ENCODE measurements at places on chromosomes 3 and 15.

DNA sequence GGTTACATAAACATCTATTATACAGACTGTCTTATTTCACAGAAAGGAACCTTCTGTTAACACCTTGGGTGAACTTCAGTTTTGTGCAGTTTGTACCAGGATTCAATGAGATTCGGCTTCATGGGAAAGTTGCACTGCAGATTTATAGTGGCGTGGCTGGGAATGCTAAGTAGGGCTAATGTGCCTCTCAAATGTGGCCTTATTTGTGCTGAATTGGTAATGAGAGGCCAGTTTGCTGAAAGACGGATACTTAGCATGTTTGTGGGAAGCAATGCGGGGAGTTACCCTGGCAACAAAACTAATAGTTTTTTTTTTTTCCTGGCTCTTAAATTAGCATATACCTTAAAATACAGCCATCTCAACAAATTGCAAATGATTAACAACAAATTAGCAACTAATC, 28.6 kb upstream of the CEMIP start:
- DNase-seq, result no peak

DNA sequence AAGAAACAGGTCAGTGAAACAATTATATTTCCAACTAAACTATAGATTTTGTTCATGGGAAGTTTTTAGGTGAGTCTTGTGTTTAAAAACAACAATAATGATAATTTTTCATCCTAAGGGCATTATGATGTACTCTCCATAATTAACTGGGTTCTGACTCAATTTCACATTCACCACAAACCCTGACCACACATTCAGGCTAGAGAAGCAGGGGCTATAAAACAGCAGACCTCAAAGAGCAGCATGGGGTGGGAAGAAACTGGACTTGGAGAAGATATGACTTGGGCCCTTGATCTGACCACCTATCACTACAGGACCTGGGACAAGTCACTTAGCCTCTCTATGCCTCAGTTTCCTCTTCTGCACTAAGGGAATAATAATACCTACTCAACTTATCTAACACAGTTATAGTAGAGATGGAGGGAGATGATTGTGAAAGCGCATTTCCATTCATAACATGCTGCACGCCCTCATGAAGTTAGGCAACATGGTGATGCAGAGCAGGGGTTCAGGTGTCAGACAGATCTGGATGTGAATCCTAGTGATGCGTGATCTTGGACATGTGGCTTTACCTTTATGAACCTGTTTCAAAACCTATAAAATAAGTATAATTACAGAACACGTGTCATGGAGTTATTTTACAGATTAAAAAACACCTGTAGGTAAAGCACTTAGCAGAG, 63.0 kb upstream of the ACP3 start:
- no peak for DNase-seq

GRCh38 chr3:117059956-117060270, 350.3 kb downstream of the TUSC7 start:
- peak; percentile 37 for DNase-seq

GRCh38 chr3:143644370-143645089, 203.7 kb downstream of the SLC9A9 start:
- DNase-seq, result peak; percentile 84

DNA sequence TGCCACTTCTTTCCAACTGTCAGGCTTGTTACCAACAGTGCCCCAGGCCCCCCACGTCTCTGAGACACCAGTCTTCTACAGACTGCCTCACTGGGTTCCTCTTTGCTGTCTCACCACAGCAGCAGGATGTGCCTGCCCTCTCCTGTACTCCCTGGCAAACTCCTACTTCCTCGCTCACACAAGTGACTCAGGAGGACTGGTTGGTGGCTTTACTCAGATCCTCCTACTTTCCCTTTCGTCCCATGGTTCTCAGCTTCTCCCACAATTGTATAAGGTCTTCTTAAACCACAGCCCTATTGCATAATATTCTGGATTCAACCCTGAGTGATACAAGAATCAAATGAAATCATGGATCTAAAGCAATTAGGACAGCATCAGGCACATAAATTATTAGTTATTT, 246.6 kb upstream of the PROK2 start:
- DNase-seq, result no peak

GRCh38 chr3:196868297-196868661, 559 bp downstream of the SENP5 start:
- DNase-seq, result no peak

DNA sequence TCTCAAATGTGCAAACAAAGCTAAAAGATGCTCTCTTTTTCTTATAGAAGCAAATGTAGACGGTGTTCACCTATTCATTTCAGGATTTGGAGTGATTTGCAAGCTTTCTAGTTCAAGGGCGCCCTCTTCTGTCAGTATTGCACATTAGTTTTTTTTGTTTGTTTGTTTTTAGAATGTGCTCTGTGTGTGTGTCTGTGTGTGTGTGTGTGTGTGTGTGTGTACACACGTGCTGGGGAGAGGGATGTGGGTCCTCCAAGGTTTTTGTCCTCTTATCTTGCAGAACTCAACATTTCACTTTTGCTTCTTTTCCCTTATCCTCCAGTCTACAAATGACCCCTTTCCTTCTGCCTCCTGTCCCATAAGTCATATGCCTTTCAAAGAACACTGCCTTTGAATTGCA, 23.5 kb downstream of the DNAH1 start:
- peak; percentile 49 for DNase-seq

DNA sequence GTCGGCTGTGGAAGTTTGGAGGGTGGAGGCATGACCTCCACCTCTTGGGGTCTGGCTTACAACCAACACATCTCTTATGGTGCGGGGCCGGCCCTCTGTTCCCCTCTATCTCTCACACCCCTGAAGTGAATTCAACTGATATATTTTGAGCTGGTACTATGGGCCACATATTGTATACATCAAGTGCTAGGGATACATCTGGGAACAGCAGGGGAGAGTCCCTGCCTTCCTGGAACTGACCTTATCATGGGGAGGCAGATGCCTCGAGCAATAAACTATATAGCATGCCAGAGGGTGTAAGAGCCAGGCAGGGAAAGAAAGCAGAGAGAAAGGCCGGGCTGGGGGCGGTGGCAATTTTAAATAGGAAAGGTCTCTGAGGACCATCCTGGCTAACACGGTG, 60.4 kb upstream of the TRPM1 start:
- DNase-seq, result no peak

DNA sequence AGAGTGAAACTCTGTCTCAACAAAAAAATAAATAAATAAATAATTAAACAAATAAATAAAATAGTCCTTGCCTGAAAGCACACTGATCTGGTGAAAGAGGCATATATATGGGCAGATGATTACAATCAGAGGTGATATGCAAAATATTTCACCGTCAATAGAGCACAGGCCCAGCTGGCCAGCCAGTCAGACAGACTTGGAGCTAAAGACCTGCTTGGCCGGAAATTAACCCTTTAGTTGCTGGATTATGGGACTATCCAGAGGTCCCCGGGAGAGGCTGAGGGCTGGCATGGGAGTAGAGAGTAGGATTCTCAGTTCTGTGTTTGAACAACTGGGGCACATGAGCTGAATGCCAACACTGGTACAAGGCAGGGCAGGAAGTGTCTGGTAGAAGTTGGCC, 59.1 kb upstream of the CTNNB1 start:
- no peak for DNase-seq

DNA sequence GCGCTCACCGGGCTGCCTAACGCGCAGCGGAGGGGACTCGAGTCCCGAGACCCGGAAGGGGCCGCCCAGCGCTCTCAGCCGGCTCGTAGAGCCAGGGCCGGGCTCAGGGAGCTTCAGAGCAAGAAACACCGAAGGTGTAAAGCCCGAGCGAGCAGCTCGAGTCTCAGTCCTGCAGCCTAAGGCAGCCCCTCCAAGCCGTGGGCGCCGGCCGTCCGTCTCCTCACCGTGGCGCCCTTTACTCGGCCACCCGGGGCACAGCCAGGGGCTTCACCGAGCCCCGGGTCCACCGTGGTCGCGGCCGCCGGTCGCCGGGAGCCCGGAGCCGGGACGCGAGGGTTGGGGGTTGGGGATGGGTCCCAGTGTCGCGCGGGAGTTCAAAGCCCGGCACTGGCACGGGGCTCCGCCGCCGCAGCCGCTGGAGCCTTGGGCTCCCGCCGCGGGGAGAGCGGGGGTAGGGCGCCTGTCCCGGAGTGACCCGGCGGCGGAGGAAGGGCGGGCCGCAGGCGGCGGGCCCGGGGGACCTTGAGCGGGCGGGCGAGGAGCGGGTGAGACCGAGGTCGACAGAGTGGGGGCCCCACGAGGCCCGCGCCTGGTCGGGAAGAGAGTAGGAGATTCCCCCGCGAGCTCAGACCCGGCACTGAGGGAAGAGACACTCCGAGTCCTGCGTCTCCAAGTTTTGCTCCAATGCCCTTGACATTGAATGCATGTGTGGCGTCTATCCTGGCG, 26.9 kb upstream of the THRB start:
- DNase-seq, result peak; percentile 22

- no peak for DNase-seq
Observed at GRCh38 chr3:16056217-16056616, 118.3 kb upstream of the GALNT15 start.

GRCh38 chr3:132016061-132017041, 18.5 kb downstream of the CPNE4 start:
- no peak for DNase-seq

DNA sequence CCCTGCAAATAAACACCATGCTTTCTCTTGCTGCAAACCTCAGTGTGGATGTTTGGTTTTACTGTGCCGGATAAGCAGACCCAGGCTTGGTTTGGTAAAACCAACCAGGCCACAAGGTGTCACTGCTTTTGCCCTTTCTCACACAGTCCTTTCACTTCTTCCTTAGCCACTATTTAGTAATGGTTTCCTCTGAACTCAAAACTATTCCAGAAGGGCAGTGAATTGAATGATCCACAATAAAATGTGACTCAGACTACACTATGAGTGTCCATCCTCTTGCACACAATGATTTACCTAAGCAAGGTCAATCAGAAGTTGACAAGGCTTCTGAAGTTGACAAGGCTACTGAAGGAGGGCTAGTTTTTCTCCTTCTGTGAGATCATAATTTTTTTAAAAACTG, 552.4 kb upstream of the CCDC54 start:
- no peak for DNase-seq

DNA sequence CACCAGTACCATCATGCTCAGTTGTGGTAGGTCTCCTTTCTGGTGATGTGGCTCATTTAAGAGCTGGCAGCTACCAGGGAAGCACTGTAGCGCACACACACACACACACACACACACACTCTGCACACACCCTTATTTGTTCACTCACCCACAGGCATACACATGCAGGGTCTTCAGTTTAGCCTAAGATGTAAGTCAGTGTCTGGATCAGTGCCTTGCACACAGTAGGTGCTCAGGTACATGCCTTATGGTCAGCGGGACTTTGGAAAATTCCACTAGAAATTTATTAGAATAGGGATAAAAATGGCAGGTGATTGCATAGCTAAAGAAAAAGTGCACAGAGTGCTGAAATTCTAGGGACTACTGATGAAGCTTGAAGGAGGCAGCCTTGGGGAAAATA, 23.6 kb downstream of the XYLB start:
- DNase-seq, result no peak

DNA sequence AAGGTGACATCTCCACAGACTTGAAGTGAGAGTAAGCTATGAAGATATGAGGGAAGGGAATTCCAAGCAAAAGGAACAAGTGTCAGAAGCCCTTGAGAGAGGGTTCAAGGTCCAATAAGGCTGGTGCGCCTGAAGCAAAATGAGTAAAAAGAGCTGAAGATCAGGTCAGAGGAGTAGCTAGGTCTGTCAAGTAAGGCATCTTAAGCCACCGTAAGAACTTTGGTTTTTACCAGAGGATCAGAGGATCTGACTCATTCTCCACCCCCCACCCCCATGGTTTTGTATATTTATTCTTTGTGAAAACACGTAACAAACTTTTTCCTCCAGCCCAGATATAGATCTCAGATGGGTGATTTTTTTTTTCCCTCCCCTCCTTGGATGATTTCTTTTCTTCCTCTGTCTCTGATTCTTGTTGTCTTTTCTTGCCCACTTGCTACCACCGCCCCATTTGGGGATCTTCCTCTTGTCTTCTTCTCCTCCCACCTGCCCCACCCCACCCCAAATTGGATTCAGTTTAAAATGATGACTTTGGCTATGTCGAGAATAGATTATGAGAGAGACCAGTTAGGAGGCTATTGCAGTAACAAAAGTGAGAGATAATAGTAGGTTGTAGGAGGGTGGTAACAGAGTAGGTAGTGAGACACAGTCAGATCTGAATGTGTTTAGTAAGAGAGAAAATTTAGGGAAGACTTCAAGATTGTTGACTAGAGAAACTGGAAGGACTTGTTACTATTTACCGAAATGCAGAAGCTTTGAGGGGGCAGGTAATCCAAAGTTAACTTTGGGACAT, 6.1 kb downstream of the TRMT10C start:
- no peak for DNase-seq

GRCh38 chr15:45657764-45658545, 23.1 kb downstream of the SQOR start:
- DNase-seq, result no peak

GRCh38 chr3:34312684-34313083, 514.3 kb downstream of the PDCD6IP start:
- DNase-seq, result no peak

DNA sequence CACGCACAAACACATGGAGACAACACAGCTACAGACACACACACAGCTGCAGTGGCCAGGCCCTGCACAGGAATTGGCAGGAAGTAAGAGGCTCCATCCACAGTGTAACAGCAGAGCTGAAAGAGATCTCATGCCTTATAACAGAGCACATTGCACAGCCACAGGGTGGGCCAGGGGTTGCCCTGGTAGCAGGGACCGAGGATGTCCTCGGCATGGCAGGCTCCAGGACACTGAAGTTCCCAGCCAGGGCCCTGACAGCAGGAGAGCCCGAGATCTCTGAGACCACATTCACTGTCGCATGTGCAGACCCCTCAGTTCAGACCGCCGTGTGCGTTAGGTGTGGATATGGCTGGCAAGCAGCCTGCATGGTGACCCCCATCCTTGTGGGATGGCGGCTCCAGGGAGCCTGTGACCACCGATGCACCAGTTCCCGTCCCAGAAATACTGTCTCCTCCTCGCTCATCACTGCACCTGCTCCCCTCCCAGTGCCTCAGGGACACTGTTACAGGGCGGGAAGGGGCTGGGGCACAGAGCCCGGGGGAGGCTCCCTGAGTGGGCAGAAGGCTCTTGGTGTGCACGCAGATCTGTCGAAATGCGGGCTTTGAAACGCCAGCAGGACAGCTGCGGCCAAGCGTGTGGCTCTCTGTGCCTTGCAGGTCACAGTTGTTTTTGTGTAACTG, 1.5 kb upstream of the OCA2 start:
- no peak for DNase-seq

DNA sequence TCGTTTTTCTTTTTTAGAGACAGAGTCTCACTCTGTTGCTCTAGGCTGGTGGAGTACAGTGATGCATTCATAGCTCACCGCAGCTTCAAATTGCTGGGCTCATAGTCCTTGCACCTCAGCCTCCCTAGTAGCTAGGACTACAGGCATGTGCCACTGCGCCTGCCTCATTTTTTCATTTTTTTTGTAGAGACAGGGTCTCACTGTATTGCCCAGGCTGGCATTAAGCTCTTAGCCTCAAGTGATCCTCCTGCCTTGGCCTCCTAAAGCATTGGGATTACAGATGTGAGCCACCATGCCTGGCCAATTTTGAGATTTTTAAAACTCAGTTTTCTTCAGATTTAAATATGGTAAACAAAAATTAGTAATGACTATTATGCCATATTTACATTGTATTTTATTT, 29.0 kb downstream of the SKIL start:
- no peak for DNase-seq

- no peak for DNase-seq
Observed at GRCh38 chr15:99630607-99631131, 64.9 kb downstream of the MEF2A start.

GRCh38 chr3:71407823-71408222, 175.7 kb downstream of the FOXP1 start:
- no peak for DNase-seq
